ENCODE measurements at places on chromosomes 2 and 18.

DNA sequence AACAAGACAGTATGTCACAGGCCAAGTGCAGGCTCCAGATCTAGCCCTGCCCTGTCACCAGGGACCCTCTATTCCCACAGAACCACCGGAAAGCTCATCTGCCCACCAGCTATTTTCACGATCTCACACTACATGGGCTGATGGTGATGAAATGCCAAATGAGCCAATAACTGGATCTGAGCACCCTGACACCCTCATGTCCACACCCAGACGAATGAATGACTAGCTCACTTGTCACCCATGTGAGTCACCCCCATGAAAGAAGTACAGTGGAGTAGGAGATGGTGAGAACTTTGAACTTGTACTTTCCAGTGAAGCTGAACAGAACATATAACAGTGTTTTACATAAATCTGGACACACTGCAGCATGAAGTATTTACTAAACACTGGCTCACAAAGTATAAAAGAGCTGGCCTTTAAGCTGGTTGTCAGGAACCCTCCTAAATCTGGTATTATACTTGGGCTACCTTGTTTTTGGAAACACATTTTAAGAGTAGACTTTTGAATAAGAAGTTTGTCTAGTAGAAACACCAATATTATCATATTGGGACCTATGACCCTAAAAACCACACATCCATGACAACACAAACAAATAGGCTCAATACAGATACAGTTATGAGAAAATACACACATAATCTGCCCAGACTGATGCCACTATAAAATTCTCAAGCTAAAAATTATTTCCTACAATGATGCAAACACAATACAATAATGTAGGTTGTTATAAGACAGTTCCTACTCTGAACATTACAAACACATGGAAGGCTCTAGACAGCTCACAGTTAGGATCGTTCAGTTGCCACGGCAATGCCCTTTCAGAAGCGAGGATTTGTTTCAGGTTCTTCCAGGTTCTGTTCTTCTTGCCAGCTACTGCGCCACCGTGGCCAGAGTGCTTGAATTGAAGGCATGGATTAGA is 19.0 kb downstream of the INO80C start:
- DNase-seq: no peak

DNA sequence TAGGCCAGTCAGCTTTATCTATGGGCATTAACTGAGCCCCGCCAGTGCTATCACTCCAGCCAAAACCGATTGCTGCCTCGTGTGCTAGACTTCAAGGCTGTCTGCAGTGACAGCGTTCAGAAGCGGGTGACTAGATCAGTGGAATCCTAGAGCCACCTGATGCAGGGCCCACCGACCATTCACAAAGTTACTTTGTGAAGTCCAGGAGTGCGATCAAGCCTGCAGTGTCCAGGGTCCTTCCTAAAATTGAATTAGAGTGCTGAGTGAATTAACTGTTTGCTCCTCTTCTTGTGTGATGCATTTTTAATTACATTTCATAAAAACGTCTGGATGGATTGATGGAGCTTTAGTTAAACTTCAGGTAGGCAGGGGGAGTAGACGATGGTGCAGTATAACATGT is 13.9 kb downstream of the PCARE start:
- no peak for DNase-seq

- DNase-seq: peak; percentile 47
These were observed 141.9 kb upstream of the CTAGE1 start for GRCh38 chr18:22559414-22560274.

DNA sequence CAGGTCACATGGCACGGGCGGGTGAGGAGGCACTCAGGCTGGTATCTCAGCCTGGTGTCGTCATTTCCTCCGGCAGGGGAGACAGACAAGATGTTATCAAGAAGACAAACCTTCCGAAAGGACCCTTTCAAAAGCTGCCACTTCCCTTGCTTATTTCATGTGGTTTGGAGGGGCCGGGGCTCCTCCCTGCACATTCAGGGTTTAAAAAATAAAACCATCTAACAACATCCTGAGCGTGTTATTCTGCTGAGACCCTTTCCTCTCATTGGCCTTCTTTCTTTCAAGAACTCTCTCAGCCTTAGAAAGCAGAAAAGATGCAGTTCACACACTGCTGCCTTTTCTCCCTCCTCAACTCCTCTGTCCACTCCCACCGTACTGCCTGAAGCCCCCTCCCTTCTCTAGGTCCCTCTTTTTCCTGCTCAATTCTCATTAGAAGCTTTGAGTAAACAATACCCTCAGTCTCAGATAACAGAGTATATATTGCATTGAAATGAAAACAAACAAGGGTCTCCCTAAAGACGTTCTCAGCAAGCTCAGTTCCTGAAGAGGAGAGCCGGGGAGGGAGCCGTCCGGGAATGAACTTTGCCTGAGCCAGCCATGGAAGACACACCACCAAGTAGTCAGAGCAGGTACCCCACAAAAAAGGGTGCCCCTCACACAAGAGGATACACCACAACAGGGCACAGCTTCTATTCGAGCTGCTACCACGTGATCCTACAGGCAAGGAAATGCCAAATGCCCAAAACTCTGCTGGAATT is 9.7 kb downstream of the SMAD7 start:
- DNase-seq: peak; percentile 69

- DNase-seq: no peak
These were observed 121.4 kb upstream of the COPS8 start for GRCh38 chr2:236964291-236964690.

DNA sequence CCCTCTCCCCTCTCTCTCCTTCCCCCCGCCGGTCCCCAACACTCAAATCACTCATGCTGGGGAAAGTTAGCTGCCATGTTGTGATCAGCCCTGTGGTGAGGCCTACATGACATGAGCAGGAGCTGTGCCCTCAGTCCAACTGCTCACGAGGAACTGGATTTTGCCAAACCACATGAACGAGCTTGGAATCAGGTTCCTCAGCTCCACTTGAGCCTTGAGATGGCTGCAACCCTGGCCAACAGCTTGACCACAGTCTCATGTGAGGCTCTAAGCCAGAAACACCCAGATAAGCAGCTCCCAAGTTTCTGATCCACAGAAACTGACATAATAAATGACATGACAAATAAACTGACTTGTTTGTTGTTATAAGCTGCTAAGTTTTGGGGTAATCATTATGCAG is 38.4 kb downstream of the ARL4C start:
- DNase-seq: no peak

DNA sequence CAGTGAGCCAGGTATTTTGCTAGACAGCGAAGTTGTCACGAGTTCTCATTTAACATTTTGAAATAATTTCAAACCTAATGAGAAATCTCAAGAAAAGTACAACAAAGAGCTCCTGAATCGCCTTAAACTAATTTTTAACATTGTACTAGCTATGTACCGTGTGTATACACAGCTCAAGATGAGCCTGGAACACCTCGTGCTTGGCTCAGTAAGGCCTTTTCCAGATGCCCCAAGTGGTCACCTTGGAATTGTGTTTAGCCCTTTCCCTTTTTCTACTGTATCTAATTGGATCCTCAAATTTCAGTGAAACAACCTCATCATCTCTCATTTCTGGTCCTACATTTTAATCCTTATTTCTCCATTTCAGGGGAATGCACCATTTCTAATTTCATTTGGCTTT is 7.2 kb downstream of the PTPN4 start:
- DNase-seq: no peak

- no peak for DNase-seq
These were observed 30.9 kb downstream of the SLC4A3 start for GRCh38 chr2:219658196-219658846.

- no peak for DNase-seq
These were observed 44.3 kb downstream of the MYCN start for GRCh38 chr2:15984368-15985255.

DNA sequence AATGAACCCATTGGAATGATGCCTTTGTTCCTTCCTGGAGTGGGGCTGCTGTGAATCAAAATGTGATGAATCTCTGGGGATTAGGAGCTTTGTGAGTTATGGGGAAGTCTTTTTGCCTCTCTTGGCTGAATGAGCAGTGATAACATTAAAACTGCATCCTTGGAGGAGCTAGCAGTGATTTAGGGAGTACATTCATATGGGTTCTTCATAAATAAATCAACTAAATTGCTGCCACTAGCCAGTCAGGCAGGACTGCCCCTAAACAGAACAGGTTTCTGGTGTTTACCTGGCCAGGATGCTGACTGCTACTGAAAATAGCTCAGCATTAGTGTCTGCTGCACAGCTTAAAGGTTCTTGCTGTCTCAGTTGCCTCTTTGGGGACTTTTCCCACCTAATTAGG is 244.5 kb upstream of the MEX3C start:
- DNase-seq: no peak

DNA sequence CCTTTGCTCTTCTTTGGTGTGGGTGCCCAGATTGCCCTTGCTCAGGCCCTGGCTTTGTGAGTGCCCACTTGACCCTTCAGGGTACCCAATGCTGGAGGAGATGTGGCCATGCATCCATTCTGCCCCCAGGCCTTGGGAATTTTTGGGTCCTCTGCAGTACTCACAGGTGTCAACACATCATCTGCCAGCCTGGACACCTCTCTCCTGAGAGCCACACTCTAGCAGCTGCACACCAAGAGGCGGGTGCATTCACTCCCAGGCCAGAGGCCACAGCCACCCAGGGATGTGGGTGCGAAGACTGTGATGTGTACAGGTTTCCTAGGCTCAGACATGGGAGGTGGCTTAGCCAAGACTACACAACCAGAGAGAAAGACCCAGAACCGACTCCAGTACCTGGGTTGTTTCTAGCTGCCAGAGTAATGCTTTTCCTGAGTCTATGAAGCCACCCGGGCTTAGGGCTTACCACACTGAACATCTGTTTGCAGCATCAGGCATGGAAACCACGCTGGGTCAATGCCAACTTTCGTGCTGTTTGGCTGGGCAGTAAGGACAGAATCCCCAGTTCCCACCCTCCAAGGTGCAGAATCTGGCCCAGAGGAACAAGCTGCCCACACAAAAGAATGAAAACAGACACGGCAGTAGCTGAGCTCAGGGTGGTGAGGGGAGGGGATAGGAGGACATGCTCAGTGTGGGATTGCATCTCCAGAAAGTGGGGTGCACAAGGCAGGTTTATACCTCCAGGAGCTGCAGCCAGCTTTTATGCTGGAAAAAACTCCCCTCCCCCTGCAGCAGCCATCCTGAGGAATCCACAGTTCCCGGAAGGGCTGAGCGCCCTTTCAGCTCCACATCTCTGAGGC is 40.1 kb downstream of the KCNF1 start:
- DNase-seq: no peak

DNA sequence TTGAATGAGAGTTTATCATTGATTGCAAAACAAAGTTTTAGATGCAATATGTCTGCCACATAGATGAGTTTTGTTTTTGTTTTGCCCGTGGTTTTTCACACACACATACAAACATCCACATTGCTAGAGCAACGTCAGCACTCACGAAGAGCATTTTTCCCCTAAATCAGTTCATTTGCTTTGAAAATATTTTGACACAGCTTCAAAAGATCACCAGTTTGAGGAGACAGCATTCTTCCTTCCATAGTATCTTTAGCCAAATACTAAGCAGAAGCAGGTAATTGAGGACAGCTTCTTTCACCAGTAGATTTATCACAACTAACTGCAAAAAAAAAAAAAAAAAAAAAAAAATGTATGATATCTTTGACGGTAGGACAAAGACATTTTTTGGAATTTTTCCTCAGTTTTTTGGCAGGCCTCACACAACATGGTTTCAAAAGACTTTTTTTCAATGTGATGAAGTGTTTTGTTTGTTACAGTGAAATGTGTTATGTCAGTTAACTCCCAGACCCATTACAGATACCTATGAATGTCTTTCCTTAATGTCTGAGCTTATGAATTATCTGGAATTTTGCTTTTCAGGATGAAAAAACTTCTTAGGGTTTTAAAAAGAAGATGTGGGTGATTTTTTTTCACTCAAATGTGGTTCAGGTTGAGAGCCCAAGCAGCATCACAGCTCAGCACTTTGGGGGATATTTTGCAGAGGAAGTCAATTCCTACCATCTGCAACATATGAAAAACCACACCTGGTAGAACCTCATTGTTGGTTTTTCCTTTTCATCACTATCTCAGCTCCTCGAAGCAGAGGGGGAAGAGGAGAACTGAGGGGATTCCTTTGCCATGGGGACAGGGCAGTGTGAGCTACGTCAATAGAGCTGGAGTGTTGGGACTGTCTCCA is 31.6 kb downstream of the AOX1 start:
- DNase-seq: no peak

DNA sequence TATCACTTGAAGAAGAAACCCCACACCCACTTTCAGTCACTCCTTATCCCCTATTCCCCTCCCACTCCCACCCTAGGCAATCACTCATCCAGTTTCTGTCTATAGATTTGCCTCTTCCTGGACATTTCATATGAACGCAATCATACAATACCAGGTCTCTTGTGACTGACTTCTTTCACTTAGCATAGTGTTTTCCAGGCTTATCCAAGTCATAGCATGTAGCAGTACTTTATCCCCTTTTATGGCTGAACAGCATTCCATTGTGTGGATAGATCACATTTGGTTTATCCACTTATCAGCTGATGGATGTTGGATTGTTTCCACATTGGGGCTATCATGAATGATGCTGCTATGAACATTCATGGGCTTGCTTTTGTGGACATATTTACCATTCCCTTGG is 6.6 kb downstream of the CFAP221 start:
- no peak for DNase-seq

DNA sequence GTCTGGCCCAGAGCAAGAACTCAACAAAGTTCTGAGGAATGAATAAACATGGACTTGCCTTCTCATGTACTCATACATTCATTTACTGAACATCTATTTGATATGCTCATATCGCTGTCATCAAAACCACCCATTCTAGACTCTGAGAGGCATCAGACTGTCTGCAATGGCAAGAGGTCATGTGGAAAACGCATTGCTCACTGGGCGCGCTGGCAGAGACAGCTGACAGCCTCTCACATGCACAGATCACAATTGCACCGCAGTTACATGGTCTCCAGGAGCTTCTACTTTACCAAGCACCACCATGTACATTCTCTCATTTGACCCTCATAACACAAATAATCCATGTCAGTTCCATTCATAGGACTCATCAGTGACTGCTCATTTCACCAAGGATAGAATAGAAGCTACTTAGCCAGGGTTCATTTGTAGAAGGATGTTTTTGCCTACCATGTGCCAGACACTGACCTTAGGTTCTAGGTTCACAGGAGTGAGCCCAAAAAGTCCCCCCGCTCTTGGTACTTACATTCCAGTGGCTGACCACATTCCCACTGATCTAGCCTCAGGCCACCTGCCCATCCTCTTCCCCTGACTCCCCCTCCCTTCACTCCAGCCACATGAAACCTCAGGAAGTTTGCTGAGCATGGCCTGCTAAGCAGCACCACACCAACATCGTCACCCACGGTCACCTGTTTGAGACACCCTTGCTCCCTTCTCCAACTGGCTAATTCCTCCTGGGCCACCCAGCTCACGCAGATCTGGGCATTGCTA is 6.1 kb downstream of the FAM124B start:
- DNase-seq: no peak

DNA sequence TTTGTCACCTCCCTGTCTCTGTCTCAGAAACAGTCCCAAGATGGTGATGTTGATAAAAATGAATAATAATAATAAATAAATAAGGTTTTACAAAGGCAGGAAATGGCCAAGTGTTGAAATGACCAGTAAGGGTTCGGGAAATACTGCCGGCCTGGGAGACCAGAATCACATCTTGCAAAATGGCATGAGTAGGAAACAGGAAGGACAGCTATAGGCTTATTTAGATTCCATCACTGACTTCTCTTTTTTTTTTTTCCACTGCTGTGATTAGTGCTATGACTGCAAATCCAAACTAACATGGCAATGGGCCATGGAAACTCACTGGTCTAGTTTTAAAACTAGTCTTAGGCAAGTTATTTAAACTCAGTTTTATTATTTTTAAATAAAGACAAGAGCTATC is 60.6 kb downstream of the SCN1A start:
- DNase-seq: no peak

- DNase-seq: no peak
These were observed 119.1 kb upstream of the SCN1A start for GRCh38 chr2:166246901-166247300.

GRCh38 chr2:6352906-6353515 is 512.7 kb downstream of the CMPK2 start:
- DNase-seq: no peak

Measured in GM13976 (cell line).